ENCODE measurements at places on chromosomes 3 and 15.

GRCh38 chr15:89307046-89307587 lies 27.5 kb downstream of the POLG start:
- DNase-seq: no peak

- no peak for DNase-seq
Measured at GRCh38 chr15:47516558-47516957, 200.7 kb upstream of the SEMA6D start.

DNA sequence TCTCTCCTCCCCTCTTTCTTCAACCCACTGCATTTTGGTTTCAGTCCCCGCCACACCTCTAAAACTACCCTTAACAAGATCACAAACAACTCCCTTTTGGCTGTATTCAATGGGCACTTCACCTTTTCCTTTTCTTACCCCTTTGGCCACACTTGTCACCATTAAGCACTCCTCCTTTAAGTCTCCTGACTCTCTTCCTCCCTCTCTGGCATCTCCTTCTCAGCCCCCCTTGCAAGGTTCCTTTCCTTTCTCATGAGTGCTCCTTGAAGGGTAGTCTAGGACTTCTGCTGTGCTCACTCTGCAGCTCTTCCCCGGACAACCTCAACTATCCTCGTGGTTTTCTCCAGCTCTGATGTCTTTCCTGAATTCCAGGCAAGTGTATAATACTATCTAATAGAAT lies 103.7 kb downstream of the RPL22L1 start:
- DNase-seq: no peak

DNA sequence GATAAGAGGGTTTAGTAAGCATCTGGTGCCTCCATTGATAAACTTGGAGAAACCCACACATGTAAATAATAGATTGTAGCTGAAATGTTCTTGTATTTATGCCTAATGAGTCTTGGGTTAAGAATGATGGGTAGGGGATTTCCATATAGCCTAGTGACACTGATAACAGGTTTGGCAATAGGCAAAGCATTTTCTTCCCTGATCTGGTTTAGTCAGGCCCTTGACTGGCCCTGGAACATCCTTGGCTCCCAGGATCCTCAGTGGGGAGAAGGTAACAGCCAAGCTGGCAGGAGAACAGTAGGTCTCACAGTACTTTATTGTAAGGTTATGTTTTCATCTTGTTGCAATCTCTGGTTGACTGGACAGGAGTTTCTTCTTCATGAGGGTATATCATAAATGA lies 228.4 kb downstream of the DIPK2A start:
- no peak for DNase-seq

DNA sequence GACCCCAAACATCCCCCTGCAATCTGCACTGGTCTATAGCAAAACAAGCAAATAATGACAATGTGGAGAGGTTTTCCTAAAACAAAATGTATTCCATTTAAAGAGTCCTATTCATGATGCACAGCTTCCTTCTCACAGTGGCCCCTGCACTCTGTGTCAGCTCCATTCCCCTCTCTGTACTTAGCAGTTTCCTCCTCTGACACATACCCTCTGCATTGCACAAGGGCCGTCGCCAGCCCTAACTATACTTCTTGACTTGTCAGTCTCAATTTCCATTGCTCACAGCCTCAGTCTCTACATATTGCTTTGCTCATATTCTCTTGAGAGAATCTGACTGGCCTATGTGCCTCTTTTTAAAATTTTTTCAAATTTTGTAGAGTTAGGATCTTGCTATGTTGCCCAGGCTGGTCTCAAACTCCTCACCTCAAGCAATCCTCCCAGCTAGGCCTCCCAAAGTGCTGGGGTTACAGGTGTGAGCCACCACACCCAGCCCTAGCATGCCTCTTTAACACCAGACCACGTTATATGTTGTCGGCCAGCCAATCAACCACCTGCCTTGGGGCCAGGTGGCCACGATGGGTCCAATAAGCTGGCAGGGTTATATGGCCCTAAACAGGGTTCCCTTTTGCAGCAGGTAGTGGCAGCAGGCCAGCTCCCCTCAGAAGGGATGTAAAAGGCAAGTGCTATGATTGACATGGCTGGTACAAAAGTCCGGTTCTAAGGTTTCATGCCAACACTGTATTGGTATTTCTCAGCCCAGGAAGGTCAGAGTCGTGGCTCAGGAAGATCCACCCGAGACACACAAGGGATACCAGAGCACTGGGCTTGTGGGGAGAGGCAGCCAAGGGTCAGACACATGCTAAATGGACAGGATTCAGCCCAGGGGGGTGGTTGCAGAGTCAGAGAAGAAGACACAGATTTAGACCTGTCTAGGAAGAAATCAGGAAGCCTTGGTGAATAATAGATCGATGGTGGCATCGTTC lies 59.0 kb upstream of the SMAD3 start:
- no peak for DNase-seq

DNA sequence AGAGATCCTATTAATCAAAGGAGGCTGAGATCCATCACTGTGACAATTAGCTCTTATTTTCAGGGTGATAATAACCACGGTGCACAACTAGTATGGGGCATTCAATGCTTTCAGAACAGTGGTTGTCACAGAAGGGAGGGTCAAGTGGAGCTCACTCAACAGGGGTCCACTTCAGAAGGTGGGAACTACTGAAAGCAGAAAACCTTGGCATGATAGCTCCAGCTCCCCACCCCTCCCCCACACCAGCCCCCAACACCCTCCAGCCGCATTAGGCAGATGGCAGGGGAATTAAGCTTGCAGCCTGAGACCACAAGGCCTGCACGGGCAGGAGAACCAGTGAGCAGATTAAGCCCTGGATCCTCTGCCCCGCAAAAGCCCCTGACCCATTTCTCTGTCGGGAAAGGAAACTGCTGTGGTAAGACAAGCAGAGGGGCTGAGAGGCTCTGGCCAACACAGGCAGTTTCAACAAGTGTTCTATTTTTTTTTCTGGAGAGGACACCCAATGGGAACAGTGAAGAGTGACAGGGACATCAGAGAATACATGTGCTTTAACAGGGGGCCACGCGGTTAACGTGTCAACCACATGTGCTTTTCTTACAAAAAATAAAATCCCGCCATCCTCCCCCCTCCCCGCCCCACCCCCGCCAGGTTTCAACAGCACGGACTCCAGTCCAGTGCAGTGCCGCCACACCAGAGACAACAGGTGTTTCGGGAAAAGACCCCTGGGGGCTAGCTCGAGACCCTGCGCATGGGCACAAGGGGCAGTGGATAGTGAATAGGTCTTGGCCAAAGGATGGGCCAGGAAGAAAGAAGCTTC lies 997 bp downstream of the FYCO1 start:
- no peak for DNase-seq

Measured in coronary artery (tissue), 2 donors.